ENCODE measurements at places on chromosomes 1 and 21.

- no peak for DNase-seq
Observed at GRCh38 chr1:38745476-38746401, 113.8 kb downstream of the RRAGC start.

DNA sequence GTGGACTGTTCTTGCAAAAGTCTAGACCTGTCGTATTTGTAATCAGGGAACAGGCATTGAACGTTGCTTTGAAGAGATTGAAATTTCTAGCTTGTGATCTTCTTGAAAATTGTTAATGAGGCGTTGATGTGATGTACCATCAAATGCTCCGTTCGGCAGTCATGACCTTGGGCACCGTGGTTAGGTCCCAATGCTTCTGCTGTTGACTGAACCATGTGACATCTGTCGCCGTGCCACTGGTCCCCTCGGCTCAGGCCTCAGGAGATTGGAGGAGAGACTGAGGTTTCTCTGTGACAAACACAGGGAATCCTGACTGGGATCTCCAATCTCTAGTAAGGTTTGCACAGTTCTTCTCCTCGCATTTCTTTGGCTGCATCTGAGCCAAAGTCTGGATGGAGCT is 18.1 kb upstream of the KCNAB2 start:
- DNase-seq = no peak

- no peak for DNase-seq
Observed at GRCh38 chr1:243501002-243501401, 245.2 kb downstream of the SDCCAG8 start.

DNA sequence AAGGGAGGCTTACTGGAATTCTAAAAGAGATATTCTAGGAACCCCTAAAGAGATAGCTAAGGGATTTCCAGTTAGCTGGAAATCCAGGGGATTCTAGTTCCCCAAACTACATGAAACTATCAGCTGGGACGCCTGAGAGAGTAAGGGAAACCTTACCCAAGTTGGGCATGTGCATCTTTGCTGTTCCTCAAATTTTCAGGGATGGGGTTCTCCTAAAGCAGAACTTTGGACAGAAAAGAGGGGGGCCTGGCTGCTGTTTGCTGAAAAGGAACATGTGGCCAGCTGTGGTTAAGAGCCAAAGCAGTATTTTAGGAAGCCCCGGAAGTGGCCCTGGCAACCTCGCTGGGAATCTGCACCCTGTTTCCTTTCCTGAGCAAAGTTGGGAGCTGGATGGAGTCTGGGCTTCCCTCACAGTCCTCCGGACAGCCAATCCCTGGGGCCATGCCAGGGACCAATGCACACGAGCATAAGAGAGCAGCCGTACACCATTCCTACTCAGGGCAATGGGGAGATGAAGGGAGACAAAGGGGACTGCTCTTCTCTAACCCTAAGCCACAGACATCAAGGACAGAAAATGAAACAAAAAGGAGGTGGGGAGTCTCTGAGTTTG is 154.3 kb downstream of the PLXNA2 start:
- DNase-seq = no peak
